ENCODE measurements at places on chromosomes 5 and 9. TPM values are rescaled to one million over a fixed set of nuclear protein-coding genes. Genes with fewer than 3 reads are reported as not detected.

FOXD4L3 gene
- not detected for total RNA-seq

GRCh38 chr5:115180165-115180709, 10.5 kb upstream of the TRIM36 start:
- H3K36me3 ChIP-seq, result no peaks in the 10 kb centered on the region
- peak overlapping the region; percentile 33 for H3K4me3 ChIP-seq
- no peak for DNase-seq
- peaks cover 9% of the 10 kb centered on the region for H3K4me1 ChIP-seq

GNPDA1 gene
- 62.4 TPM for total RNA-seq

- H3K4me3 ChIP-seq, result no peak overlapping the region
- no peak overlapping the region for H3K27ac ChIP-seq
- H3K27me3 ChIP-seq, result no peaks in the 10 kb centered on the region
- DNase-seq, result no peak
- no peaks in the 10 kb centered on the region for H3K4me1 ChIP-seq
- H3K36me3 ChIP-seq, result no peaks in the 10 kb centered on the region
These were observed 98.4 kb downstream of the C9orf152 start for GRCh38 chr9:110109333-110110092.

DNA sequence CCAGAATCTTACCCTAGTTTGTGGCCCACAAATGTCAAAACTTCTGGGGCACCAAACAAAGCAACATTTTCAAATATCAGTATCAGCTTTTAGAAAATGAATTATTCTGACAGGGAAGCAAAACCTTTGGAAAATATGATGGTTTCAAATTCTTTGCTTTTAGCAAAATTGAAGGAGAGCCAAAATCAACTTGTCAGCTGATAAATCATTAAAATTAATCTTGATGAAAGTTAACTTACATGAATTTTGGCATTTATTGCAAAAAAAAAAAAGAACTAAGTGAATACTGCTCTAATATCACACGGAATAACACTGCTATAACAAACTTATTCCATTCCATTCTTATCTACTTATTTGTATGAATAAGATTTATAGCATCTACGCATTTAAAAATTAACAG, 158.1 kb upstream of the TARS1 start:
- no peak overlapping the region for H3K4me3 ChIP-seq
- H3K4me1 ChIP-seq, result no peaks in the 10 kb centered on the region
- H3K36me3 ChIP-seq, result no peaks in the 10 kb centered on the region
- no peaks in the 10 kb centered on the region for H3K27me3 ChIP-seq
- DNase-seq, result no peak

- H3K4me3 ChIP-seq, result no peak overlapping the region
- H3K27ac ChIP-seq, result no peak overlapping the region
- no peak for DNase-seq
These were observed 52.8 kb upstream of the PRSS3 start for GRCh38 chr9:33742519-33742918.

TRIM7 gene
- 2.2 TPM for total RNA-seq

- no peak for DNase-seq
- H3K4me3 ChIP-seq, result no peak overlapping the region
- H3K27ac ChIP-seq, result no peak overlapping the region
- H3K27me3 ChIP-seq, result no peaks in the 10 kb centered on the region
- H3K4me1 ChIP-seq, result peaks cover 49% of the 10 kb centered on the region
These were observed 9.3 kb downstream of the STOM start for GRCh38 chr9:121360601-121361374.

- no peak overlapping the region for H3K4me3 ChIP-seq
- no peaks in the 10 kb centered on the region for H3K27me3 ChIP-seq
- peaks cover 52% of the 10 kb centered on the region for H3K4me1 ChIP-seq
- H3K36me3 ChIP-seq, result no peaks in the 10 kb centered on the region
These were observed 133.9 kb downstream of the C9orf50 start for GRCh38 chr9:129486756-129487657.

GRCh38 chr9:2303056-2303455, 287.9 kb downstream of the SMARCA2 start:
- no peak overlapping the region for H3K4me3 ChIP-seq
- H3K27ac ChIP-seq, result no peak overlapping the region
- no peaks in the 10 kb centered on the region for H3K4me1 ChIP-seq
- H3K27me3 ChIP-seq, result no peaks in the 10 kb centered on the region

SLC45A2 gene
- total RNA-seq, result not detected

DNA sequence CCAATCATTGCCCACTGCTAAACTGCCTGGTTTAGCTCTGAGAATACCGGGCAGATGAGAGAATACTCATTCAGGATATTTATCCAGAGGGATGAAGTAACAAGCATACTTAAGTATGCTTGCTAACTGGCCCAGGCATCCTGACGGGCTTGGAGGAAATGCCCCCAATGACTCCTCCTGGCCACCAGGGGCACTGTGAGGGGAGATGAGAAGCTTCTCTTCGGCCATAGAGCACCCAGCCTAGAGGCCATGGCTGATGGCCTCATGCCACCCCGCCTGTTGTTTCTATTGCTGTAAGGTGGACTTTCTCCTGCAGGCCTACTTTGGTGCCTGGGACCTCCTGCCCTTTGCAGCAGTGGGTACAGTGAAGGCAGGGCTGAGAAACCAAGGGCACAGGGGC, 134.5 kb upstream of the FSTL4 start:
- DNase-seq, result no peak
- no peaks in the 10 kb centered on the region for H3K36me3 ChIP-seq
- no peak overlapping the region for H3K4me3 ChIP-seq
- H3K27me3 ChIP-seq, result no peaks in the 10 kb centered on the region

DNA sequence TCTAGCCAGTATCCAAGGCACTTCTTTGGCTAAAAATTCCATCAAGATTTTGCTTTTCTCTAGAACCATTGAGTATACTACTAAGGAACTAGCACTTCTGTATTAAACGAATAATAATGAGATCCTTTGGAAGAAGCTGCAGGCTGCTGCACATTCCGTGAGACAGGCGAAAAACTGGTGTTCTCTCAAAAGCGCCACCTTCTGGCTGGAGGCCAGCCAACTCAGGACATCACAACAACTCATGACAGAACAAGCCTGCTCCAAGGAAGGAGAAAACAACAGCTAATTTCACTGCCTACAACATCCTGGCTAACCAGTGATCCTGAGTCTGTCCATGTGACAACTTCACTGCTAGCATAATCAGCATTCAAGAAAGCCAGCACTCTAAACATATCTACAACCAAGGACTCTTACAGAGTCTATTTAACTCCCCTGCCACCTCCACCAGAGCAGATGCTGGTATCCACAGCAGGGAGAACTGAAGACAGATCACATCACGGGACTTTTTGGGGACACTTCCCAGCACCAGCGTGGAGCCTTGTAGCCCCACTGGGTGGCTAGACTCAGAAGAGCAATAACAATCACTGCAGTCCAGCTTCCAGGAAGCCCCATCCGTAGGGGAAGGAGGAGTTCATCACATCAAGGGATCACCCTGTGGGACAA, 150.5 kb downstream of the YTHDC2 start:
- H3K4me1 ChIP-seq, result no peaks in the 10 kb centered on the region
- DNase-seq, result no peak
- no peaks in the 10 kb centered on the region for H3K27me3 ChIP-seq
- H3K36me3 ChIP-seq, result no peaks in the 10 kb centered on the region
- no peak overlapping the region for H3K4me3 ChIP-seq

DNA sequence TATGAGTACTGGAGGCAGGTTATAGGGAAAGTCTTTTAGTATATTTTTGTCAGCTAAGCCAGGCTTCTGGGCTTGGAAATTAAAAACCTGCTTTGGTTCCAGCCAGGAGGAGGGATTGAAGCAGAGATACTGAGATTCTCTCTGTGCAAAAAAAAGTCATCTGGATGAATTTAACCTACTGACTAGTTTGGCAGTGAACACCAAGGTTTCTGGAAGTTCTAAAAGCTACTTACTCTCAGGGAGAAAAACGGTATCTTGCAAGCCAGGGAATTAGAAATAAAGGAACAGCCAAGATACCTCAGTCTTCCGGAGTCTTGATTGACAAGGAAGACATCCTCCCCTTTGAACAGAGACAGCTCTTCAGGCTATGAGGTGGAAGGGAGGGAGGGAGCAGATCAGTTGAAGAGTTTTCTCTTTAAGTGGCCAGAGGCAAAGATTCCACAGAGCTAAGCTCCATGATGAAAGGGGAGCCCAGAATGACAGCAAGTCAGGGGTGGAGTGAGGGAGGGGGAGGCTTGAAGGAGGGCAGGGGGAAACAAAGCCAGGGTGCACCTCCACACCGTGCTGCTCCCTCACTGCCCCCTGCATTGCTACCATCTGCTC, 8.3 kb upstream of the ZBTB34 start:
- H3K27ac ChIP-seq, result no peak overlapping the region
- H3K27me3 ChIP-seq, result peaks cover 12% of the 10 kb centered on the region
- DNase-seq, result no peak
- H3K4me1 ChIP-seq, result no peaks in the 10 kb centered on the region
- H3K4me3 ChIP-seq, result no peak overlapping the region

GRCh38 chr5:9090381-9091026, 455.4 kb downstream of the SEMA5A start:
- H3K4me1 ChIP-seq, result no peaks in the 10 kb centered on the region
- no peak overlapping the region for H3K4me3 ChIP-seq
- no peaks in the 10 kb centered on the region for H3K27me3 ChIP-seq

PAEP gene
- not detected for total RNA-seq

DNA sequence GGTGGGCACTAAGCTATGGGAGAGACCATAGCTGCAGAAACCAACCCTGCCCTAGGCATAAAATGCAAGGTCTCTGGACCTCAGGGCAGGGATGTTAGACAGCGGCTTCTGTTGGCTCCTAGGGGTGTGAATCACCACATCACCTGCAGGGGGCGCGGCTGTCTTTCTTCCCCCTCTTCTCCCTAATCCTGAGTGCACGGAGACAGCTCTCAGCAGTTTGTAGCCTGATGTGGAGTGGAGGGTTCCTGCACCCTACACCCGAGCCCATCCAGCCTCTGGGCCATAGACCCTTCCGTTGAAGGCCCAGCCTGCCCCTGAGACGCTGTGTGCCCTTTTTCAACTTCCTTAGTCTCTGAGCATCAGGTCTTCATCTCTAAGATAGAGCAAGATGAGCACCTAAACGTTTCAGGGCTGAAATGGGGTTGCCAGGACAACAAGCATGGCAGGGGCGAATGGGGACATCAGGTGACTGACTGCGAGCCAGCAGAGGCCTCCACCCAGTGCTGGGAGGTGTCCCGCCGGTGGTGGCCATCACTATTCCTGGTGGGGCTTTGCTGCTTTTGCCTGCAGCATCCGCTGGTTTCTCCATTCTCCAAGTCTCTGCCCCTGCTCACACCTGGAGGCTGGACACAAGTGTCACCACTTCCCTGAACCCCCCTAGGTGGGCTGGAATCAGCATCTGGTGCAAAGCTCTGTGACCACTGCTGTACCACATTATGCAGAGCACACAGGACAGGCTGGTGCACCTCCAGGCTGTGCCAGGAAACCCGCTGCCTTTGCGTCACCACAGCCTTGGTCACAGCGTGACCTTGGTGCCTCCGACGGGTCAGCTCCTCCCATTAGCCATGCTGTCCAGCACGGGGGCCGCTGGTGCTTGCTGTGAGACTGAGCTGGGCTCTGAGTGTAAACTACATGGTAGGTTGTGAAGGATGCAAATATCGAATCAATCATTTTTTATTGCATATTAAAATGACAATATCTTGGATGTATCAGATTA, 2.5 kb upstream of the SEC16A start:
- DNase-seq, result peak; percentile 74
- no peaks in the 10 kb centered on the region for H3K27me3 ChIP-seq

DNA sequence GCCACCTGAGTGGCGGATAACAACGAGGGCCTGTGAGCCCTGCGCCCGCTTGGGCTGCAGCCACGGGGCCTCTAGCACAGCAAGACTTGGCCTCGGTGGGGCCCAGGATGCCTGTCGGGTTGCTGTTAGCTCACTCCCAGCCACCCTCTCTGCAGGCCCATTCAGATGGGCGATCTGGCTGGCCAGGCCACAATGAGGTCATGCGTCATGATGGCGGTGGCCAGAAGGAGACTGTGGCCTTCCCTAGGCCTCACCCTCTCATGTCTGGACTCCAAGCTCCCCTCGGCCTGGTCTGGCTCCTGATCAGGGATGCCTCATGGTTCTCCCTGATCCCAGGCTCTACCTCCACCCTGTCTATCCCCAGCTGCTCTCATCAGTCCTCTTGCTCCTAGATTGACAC, 19.0 kb upstream of the TCOF1 start:
- H3K4me3 ChIP-seq, result no peak overlapping the region
- H3K27me3 ChIP-seq, result no peaks in the 10 kb centered on the region
- DNase-seq, result no peak
- H3K27ac ChIP-seq, result no peak overlapping the region

All from CD8-positive, alpha-beta memory T cell (primary cell).